ENCODE measurements at places on chromosomes 2 and 18.

DNA sequence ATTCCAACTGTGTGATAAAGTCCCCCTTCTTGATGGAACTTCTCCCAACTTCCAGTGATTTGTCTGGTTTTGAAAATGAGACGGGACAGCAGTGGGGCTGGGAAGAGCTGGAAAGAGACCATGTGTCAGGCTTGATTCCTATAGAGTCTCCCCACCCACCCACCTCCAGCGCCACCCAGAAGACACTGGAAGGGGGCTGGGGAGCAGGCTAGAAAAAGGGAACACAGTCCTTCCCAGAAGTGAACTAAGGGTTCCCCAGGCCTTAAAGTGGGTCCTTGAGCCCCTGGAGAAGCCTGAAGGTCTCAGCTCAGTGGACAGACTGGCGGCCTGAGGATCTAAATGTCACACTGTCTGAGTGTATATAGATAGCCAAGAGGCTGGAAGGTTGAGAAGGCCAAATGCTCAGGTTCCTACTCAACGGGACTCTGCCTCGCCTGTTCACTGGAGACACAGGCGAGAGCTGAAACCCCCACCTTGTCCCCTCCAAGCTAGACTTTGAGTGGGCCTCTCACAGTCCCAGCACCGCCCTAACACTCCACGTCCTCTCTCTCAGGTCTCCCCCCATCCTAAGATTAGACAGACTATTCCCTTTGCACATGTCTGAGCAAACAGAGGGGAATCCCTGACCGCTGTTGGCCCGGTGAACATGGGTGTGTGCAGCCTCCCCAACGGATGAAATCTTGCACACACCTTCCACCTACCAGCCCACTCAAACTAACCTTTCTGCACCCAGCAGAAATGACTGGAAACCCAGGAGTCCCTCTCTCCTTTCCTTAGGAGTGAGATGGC lies 1.6 kb downstream of the PKDCC start:
- DNase-seq: no peak

- DNase-seq: no peak
Observed at GRCh38 chr2:1068822-1069221, 118.2 kb downstream of the SNTG2 start.

DNA sequence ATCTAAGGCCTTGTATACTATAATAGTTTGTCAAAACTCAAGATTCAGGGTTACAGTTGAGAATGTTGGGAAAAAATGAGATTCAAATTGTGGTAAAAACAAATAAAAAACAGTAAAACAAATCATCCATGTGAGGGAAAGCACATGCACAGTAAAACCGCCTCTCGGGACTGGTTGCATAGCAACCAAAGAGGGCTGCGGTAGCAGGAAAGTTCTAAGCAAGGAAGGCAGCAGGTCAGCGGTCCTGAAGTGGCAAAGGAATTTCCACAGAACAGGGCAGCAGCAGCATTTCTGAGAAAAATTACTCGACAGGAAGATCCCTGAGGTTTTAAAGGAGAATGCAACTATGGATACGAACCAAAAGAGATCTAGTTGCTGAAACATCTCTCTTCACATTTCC lies 93.7 kb downstream of the DYNAP start:
- DNase-seq: no peak

GRCh38 chr2:190649035-190649797 lies at the start of gene NAB1:
NAB1 (plus strand) TSS chr2:190649083; CDS start chr2:190659177, 10,094 bp downstream.
- DNase-seq: no peak

GRCh38 chr2:237459741-237460174 lies 27.3 kb upstream of the MLPH start:
- no peak for DNase-seq

DNA sequence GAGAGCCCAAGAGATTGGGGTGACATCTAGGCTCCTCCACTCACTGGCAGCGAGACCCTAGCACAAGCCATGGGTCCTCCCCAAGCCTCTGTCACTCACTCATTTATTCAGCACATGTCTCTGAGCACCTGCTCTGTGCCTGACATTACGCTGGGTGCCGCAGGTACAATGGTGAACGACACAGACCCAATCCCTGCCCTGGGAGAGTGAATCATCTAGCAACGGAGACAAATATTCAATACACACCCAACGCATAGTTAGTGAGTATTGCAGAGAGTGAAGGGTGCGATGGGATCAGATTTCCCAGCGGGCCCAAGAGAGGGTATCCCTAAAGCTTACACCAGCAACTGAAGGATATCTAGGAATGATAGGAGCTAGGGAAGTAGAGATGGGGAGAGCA lies 45.5 kb downstream of the ZFP36L2 start:
- no peak for DNase-seq

GRCh38 chr2:104876606-104877570 lies 23.0 kb downstream of the POU3F3 start:
- no peak for DNase-seq

DNA sequence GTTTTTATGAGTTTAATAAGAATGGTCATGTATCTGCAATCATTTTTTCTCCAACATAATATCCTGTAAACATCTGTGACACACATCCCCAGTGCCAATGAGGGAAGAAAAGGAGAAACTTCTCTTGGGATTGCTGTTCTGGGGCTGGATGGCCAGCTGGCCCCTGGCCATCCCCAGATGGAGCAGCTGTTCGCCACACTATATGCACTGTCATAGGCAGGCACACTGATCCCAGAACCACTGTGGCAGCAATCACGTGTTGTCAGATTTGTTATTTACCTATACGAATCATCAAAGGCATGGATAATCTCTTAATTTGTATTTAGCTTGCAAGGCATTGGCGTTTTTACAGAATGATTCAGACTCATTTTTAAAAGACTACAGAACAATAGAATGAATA lies 167.6 kb upstream of the ACAA2 start:
- no peak for DNase-seq

DNA sequence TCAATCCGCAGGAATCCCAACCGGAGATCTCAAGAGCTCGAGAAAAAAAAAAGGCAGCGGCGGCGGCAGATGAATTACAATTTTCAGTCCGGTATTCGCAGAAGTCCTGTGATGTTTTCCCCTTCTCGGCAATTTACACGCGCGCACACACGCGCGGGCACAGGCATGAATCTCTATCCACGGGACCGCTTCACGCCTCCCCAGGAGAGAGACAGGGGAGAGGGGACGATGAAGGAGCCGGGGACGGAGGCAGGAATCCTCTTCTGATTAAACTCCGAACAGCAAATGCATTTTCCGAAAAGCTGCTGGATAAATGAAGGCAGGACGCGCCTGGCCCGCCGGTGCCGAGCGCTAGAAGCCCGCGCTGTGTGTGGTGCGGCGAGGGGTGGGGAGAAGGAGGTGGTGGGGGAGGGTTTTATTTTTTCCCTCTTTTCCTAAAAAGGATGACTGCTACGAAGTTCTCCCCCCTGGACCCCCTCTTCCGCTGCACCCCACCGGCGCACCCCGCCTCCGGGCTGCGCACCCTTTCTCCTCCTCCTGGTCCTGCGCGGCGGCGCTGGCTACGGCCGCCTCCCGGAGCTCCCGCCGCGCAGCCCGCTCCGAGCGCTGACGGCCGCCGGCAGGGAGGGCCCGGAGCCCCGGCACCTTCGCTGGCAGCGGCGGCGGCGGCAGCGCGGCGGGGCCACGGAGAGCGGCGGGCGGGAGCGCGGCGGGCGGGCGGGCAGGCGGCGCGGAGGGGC lies at the start of gene BCL2:
BCL2 (minus strand) TSS at position 387 of the 740 bp plus-strand sequence.
- DNase-seq: no peak

Measured in SHP77 treated with DMSO at 0.1 percent for 48 hours (cell line).